Renal cortical epithelial cell (primary cell): ENCODE measurements at places on chromosomes 11 and 22. TPM values are rescaled to one million over a fixed set of nuclear protein-coding genes. Genes with fewer than 3 reads are reported as not detected.
A peak's percentile ranks its signal among the peaks of the same experiment; 100 is the strongest.

MIOX gene
- 0.10 and 1.7 TPM in 2 replicates for total RNA-seq

GRCh38 chr11:95512682-95513081 lies 276.9 kb downstream of the FAM76B start:
- DNase-seq = peak; percentile 62

- DNase-seq = no peak
Observed at GRCh38 chr11:69825941-69826340, 6.7 kb upstream of the FGF3 start.

GRCh38 chr11:17915500-17916143 lies 97.2 kb downstream of the SERGEF start:
- DNase-seq = peak; percentile 15

GRCh38 chr11:116510166-116510565 lies 262.6 kb downstream of the BUD13 start:
- DNase-seq = no peak

SCN3B gene
- 0.20 and 0.35 TPM in 2 replicates for total RNA-seq

ELFN2 gene
- 6.3 and 18.8 TPM in 2 replicates for total RNA-seq

UPK3A gene
- total RNA-seq = not detected in 2 replicates

TSPAN32 gene
- not detected in 2 replicates for total RNA-seq

OR51I1 gene
- 0.20 TPM in 1 of 2 replicates, not detected in the other for total RNA-seq

DNA sequence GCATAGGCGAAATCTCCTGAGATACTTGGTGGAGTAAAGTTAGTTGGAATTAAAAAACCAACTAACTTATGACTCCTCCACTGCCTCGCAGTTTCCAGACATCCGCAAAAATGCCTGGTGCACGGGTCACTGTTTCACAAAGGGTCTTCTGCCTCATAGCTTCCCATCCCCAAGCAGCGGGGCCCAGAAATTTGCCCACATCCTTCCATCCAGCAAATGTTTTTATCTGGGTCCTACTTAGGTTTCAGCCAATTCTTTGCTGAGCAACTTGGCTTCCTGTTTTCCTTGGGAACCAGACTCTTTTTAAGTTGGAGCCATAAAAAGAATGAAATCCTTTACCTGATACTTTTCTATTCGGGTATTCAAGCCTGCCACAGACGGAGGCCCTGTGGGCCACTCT lies 36.2 kb downstream of the FZD4 start:
- no peak for DNase-seq

RFPL3 gene
- not detected in 2 replicates for total RNA-seq

DNA sequence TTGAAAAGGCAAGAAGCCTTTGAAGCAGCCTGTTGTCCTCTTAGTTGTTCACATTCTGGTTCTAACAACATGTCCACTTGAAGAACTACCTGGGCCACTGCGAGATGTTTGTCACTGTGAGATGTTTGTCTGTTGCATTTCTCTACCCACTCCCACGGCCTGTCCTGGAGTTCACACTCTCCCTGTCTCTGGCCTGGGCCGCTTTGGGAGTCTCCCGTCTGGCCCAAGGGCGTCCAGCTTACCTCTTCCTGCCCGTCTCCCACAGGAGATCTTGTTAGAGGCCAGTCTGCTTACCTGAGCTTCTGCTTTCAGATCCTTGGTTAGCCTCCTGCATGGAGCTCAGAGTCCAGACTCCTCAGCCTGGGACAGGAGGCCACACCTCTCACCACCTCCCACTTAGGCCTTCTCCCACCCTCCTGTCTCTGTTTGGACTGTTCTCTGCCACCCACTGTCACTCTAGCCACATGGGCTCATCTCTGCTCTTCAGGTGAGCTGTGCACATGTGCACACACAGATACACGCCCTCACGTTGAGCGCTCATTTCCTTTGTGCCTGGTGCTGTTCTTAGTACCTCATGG lies 66.0 kb downstream of the TBC1D22A start:
- DNase-seq = no peak

HORMAD2 gene
- total RNA-seq = 1.0 TPM in 1 of 2 replicates, not detected in the other

TBX1 gene
- 0.17 and 0.50 TPM in 2 replicates for total RNA-seq

DNA sequence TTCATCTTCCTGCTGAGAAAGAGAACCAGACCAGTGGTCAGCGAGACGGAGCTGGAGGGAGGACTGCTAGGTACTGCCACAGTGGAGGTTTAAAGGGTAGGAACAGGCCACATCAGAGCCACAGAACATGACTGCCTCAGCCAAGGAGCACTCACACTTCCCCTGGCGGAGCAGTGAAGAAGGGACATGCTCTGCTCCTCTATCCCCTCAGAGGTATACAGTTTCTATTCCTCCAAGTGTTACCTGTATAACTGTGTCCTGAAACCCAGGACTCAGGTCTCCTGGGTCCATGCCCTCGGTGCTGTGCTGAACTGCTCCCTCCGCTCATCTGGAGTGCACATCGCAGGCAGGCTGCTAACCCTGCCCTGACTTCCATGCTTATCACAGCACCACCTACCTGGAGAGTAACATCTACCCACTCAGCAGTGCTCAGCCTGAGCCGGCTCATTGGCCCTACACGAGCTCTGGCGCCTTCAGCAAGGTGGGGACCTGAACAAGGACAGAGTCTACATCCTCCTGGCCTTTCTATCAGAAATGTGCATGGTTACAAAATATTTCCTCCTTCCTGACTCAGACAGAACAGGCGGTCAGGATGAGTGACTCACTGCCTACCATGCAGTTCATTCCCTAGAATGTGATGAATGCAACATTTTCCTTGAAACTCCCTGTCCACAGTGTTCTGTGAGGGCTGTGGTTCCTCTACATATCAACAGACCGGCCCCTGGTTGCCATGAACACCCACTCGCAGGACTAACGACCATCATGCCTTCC lies 52.9 kb downstream of the C11orf58 start:
- DNase-seq = peak; percentile 98

DNA sequence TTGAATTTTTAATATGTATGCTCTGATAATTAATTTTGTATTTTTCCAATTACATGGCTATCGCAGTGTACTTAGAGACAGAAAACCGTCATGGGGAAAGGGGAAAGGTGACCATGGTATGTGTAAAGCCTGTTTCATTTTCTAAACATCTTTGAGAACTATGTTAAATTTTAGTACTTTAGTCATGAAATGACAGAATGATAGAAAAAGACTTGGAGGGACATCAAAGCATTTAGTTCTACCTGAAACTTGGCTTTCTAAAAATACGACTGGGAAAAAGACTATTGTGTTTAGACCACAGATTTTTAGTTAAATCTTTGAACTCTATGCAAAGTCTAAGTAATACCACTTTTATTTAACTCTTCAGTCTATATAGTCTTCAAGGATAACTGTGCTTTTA lies 54.1 kb downstream of the MAML2 start:
- DNase-seq = no peak
